ENCODE measurements at places on chromosomes 5 and 9.

DNA sequence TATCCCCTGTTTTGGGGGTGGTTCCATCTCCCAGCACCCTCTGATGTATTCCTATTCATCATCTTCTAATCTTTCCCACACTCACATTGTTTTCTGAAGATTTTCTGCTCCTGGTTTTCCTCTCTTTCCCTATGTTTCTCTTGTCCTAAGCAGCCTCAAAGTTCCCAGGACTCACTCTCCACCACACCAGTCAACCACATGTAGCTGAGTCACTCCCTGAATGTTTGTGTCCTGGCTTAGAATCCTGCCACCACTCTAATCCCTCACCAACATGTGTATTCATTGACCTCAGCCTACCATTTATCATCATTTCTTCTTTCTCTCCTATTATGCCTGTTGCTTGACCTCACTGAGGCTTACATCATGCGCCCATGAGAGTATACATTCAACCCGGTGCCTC is 282.4 kb upstream of the ADAMTS16 start:
- no peak for DNase-seq

- DNase-seq, result no peak
Measured at GRCh38 chr5:68533051-68533450, 317.5 kb downstream of the PIK3R1 start.

DNA sequence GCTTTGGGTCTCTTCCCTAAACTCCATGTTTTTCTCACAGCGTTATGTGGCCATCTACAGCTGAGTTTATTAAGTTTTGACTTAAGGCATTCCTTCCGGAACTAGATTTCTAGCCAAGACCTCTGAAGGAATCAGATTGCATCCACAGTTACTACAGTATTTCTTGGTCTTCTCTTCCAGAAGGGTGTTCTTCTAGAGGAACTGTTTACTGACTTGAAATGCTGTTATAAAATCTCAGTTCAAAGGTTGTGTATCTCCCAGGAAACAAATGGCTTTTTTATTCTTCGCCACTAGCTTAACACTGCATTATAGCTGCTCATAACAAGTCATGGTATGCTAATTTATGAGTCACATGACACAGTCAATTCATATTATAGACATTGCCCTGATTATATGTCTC is 55.3 kb upstream of the RAD23B start:
- DNase-seq, result no peak

GRCh38 chr5:145979270-145980223 is 43.2 kb downstream of the SH3RF2 start:
- no peak for DNase-seq

GRCh38 chr5:139293202-139293506 is 386 bp upstream of the MATR3 start:
- no peak for DNase-seq

DNA sequence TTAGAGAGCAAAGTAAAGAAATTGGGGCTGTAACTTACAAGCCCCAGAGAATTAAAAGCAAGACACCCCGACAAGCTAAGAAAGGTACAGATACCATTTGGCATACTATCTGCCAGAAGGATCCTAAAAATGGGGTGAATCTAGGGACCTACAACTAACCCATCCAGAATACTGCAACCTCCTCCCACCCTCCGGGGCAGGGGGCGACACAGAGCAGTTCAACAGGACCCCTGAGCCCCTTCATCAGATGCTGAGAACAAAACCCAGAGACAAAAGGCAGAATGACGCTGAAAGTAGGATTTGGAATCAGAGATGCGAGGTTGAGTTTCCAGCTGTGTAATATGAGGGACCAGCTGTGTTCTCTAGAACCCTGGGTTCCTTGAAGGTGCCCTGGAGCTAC is 71.2 kb downstream of the EPB41L4B start:
- no peak for DNase-seq

DNA sequence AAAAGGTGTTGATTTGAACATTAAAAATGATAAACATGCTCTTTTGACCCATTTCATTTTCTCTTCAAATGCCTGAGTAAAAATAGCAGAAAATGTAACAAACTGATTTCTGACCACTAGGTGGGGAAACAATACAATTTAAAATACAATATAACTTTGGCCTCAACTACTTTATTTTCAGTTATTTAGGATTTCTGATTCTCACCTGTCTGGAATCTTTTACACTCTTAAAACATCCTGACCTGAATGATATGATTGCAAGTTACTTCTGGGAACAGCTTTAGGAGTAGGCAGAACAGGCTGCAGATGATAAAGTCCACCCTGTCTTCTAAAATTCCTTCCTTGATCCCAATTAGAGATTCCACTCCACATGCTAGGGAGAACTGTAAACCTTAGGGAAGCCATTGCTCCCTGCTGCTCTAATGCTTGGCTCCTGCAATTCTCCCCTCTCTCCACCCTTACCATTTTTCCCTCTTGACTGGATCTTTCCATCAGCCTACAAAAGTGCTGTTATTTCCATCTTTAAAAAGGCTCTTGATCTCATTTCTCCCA is 70.3 kb downstream of the FYB1 start:
- no peak for DNase-seq

GRCh38 chr5:143024228-143024920 is 254.2 kb downstream of the ARHGAP26 start:
- no peak for DNase-seq

GRCh38 chr5:127642949-127643348 is 5.9 kb upstream of the CTXN3 start:
- no peak for DNase-seq

- no peak for DNase-seq
Measured at GRCh38 chr5:95840956-95841705, 18.6 kb upstream of the GLRX start.

DNA sequence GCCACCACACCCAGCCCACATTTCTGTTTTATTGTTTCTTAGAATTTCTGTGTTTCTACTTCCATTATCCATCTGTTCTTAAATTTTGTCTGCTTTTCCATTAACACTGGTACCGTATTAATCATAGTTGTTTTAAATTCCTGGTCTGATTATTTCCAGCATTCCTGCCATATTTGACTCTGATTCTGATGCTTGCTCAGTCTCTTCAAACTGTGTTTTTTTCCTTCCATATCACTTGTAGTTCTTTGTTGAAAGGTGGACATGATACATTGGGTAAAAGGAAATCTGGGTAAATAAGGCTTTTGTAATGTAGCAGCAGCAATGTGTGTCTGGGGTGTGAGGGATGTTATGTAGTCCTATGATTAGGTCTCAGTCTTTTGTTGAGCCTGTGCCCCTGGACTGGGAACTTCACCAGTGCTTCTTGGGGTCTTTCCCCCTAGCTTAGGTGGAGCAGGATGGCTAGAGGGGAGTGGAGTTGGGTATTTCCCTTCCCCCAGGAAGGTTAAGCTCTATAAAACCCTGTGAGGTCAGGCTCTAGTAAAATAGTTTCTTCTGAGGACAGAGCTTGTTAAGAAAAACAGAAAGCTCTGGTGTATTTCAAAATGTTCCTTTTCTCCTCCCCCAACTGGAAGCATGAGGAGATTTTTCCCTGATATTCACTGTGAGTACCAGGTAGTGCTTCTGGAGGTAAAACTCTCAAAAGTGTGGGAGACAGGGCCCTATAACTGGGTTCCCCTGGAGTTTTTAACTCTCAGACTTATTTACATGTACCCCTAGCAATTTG is 10.1 kb upstream of the TMOD1 start:
- no peak for DNase-seq

GRCh38 chr9:18980189-18980588 is 52.8 kb downstream of the SAXO1 start:
- no peak for DNase-seq

DNA sequence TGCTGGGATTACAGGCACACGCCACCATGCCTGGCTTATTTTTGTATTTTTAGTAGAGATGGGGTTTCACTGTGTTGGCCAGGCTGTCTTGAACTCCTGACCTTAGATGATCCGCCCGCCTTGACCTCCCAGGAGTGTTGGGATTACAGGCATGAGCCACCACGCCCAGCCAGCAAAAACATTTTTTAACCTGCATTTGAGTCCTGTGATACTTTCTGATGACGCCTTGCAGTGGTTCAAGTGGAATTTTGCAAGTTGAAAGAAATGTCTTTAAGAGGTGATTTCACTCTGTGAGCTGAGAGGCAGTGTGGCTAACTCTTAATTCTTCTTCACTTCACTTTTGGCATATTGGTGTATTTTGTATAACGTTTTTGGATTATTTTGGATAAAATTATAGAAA is 9.1 kb downstream of the ANP32B start:
- no peak for DNase-seq

- DNase-seq, result no peak
Measured at GRCh38 chr5:116813906-116814305, 239.3 kb upstream of the SEMA6A start.

DNA sequence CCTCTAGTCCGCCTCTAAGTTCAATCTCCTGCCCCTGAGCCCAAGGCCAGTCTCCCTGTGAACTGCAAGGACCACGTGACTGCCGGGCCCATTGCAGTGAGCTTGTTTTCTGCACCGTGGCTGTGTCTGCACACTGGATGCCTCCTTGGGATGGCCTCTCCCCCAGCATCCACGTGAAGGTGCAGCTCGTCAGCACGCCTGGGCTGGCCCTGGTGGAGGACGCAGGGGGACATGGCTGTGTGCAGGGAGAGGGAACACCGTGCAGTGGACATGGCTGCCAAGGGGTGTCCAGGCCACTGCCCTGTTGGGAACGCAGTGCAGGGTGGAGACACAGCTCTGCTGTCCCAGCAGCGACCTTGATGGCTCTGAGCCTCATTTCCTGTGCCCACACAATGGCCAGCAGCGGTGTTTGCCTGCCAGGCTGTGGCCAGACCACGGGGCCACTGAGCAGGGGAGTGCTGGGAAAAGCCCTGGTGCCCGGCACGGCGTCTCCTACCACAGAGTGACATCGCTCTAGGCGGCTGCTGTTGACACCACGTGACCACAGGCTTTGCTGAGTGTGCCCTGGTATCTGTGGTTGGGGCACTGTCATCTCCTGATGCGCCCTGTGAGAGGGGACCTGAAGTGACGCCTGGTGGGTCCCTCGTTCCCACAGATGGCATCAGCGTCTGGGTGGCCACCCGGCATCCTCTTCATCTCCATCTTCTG is 26.9 kb upstream of the EXOC3 start:
- DNase-seq, result no peak

Measured in brain microvascular endothelial cell (primary cell).